Effector CD8-positive, alpha-beta T cell (primary cell): ENCODE measurements at places on chromosomes 3 and 15.

- DNase-seq = no peak
Observed at GRCh38 chr3:27573138-27573537, 89.0 kb upstream of the SLC4A7 start.

- no peak for DNase-seq
Observed at GRCh38 chr15:39157882-39158281, 423.0 kb upstream of the THBS1 start.

- DNase-seq = no peak
Observed at GRCh38 chr3:172287937-172288477, 160.2 kb downstream of the GHSR start.

DNA sequence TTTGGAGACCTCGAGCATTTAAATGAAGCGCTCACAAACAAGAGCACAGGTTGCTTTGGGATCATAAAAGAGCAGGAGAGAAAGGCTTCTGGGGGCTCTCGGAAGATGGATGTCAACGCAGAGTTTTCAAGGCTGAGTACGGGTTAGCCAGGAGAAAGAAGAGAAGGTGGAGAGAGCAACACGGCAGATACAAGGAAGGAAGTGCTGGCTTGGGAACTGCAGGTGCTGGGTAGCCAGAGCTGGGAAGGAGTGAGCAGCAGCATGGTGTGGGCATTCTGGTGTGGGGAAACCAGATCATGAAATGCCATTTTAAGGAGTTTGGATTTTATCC, 580 bp upstream of the RUBCN start:
- DNase-seq = no peak

- no peak for DNase-seq
Observed at GRCh38 chr15:73397461-73397860, 28.7 kb upstream of the HCN4 start.

- no peak for DNase-seq
Observed at GRCh38 chr15:58771621-58772250, 634 bp downstream of the MINDY2 start.

DNA sequence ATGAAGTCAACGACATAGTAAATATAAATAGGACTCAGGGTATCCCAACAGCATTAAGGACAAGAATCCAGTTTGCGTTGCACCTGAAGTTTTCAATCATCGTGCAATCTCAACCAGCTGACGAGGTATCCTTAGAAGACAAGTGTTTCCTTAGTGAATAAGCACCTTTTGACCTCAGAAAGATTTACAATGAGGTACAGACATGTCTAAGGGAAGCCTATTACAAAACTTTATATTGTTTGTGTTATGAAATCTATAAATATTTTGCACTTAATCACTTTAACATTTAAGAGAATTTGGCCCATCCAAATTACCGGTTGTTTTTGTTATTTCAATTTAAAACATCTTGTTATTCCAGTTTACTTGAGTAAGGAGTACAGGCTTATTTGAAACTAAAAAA, 64.9 kb upstream of the PRICKLE2 start:
- DNase-seq = no peak

DNA sequence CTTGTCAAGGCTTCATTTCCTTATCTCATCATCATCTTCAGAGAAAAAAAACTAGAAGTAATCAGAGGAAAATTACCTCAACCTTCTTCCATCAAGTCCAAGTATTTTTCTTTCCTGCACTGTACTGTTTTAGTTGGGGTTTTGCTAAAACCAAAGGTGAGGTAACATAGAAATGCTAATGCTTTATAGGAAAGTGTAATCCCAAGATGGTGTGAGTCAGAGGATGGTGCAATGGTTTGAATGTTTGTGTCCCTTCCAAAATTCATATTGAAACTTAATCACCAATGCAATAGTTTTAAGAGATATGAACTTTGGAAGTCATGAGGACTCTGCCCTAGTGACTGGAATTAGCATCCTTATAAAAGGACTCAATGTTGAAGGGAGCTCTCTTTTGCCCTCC, 79.5 kb downstream of the KBTBD8 start:
- DNase-seq = no peak

DNA sequence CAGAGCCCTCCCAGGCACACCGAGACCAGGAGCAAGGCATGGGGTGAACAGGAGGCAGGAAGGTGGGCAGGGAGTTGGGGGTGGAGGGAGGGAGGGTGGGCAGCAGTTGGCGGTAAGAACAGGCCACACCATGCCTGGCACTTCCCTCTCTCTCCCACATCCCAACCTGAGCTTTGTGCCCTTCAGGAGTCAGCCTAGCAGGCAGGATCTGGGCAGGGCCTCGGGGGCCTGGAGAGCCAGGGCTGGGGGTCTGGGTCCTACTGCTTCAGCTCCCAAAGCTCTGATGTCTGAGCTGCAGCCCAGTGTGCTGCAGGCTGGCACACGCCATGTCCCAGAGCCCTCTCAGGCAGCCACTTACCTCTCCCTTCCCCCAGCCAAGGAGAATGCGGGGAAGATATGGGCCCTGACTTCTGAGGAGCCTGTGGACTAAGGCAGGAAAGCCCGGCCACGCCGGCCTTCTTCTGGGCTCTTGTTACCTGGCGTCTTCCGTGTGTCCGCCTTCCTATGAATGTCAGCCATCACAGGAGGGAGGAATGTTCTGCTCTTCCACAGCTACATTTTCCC, 2.9 kb upstream of the MYL3 start:
- DNase-seq = no peak

- no peak for DNase-seq
Observed at GRCh38 chr3:171168086-171168485, 141.6 kb upstream of the SLC2A2 start.

DNA sequence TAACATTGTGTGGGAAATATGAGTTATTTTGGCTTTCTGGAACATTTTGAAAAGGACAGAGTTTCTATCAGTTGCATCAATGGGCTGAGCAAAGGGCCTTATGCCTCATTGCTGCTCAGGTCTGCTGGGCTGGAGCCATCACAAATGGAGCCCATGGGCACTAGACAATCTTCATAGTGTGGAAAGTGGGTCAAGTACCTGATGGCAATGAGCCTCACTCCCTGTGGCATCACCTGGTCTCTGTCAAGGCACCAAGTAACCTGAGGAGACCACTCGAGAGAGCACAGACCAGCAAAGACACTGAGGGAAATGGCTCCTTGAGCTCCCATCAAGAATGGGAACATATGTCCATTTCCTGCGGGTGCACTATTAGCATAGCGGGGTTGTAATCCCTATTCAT, 96.7 kb upstream of the PPP2R3A start:
- no peak for DNase-seq

DNA sequence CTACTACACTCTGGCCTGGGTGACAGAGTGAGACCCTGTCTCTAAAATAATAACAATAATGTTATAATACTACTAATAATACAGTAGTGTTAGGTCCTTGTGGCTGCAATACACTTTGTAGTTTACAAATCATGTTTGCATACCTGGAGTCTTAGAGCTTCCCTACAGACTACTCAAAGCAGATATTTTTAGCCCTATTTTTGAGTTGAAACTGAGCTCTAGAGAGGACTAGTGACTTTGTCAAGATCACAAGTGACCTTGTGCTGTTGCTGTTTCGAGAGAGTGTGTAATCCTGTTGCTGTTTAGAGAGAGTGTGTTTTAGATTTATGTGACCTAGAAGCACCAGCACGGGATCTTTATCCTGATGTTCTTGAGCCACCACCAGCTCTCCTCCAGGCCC, 105.3 kb upstream of the RNU6-1 start:
- no peak for DNase-seq

DNA sequence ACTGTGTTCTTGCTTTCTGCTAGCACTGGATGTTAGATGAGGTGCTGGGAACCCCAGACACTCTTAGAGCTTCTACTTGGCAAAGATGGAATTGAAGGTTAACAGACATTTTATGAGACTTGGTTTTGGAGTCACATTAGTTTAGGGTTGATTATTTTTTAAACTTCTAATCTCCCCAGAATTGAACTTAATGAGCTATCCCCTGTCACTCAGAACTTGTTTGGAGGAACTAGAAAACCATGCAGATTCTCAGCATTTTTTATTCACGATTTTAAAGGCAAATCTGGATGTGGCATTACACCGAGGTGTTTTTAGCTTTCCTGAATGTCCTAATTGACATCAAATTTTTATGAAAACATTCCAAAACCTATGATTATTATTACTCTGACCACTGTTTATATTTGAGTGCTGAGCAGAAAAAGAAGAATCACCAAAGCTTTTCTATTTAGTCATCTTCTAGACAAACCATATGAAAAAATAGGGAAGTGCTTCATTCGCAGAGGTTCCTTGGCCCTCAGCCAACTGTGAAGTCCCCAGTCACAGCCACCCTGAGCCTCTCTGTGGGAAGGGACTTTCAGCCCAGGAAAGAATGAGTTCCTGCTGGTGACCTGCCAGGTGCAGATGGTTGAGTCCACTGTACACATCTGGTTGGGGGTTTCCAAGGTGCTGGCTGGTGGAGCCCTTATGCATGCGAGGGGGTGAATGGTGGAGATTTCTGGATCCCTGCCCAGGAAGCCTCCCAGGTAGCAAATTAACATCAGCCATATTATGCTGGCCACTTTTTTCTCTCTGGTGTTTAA, 196.0 kb upstream of the TOPAZ1 start:
- DNase-seq = no peak

- DNase-seq = no peak
Observed at GRCh38 chr15:55362641-55363040, 43.6 kb downstream of the PIGB start.

DNA sequence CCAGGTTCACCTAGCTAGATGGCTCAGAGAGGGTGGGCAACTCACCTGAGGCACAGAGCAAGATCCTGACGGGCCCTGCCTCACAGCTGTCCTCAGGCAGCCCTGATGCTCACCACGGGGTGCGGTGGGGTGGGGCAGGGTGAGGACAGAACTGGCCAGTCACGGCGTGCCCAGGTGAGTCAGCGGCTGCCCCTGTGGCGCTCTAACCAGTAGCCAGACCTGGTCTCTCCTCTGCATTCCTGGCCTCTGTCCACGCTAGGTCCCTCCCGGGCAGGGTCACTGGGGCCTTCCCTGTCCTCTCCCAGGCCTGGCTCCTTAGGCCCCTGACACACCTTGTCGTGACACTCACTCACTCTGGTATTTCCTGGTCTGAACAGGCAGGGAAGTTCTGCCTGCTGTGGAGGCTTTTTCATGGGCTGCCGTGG, 901 bp downstream of the ALS2CL start:
- no peak for DNase-seq

DNA sequence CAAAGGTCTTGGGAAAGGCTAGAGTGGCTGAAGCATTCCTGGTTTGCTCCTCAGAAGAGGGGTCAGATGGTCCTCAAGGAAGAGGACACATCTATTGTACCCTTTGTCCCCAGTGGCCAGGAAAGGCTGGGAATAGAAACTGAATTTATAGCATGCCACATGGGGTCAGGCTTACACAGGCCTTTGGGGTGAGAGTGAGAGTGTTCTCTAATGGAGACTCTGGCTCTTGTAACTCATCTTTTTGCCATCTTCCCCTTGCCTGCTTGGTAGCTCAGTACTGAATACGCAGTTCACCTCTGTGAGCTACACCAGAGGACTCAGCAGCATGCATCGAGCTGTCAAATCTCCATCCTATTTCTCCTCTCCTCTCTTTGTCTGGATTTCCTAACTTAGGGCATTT, 87.5 kb downstream of the ATP2B2 start:
- DNase-seq = no peak

GRCh38 chr15:84099181-84099580, 136.4 kb upstream of the GOLGA6L4 start:
- no peak for DNase-seq

DNA sequence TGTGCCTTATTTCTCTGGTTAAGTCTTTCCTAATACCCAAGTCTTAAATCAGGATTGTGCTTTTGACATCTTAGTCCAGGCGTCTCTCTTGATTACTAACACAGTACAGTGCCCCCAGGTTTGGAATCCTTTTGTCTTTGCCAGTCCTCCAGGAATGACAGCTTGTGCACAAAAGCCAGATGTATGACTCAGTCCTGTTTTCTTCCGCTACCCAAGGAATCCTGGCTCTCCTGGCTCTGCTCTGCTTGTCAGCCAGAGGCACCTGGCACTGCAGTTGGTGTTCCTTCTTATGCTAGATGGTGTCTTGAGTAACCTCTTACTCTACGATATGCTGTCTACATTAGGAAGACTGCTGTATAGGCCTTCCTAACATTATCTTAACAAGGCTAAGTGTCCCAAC, 728.2 kb upstream of the NECTIN3 start:
- no peak for DNase-seq

DNA sequence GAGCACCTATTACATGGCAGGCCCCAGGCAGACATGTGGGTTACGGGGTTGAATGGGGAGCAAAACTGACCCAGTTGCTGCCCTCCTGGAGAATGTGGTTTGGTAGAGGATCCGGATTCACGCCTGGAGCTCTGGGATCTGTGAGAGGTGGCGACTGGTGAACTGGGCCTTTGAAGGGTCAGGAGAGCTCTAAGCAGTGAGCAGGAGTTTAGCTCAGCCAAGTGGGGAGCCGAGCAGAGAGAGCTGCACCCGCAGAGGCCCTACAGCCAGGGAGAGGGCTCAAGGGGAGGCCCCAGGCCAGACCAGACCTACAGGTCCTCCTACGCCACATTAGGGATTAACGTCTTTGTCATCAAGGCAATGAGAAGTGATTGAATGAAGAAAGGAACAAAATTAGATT, 179.8 kb upstream of the TLE3 start:
- no peak for DNase-seq

GRCh38 chr3:129014793-129015345, 13.8 kb downstream of the EFCC1 start:
- DNase-seq = no peak

DNA sequence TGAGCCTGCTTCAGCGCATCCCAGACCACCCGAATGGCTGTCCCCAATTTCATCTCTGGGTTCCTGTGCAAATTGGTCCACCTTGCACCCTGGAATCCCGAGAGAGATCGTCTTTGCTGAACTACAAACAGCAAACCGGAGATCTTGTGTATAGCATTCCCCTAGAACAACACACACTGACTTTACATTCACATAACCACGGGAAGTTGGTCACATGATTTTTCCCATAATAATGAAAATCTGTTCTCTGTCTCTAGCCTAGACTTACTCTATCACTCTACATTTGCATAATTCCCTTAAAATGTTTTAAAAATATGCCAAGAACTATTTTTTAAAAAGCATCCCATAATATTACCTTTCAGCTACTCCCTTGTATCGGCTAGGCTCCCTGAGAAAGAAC, 34.6 kb downstream of the CTSH start:
- no peak for DNase-seq

DNA sequence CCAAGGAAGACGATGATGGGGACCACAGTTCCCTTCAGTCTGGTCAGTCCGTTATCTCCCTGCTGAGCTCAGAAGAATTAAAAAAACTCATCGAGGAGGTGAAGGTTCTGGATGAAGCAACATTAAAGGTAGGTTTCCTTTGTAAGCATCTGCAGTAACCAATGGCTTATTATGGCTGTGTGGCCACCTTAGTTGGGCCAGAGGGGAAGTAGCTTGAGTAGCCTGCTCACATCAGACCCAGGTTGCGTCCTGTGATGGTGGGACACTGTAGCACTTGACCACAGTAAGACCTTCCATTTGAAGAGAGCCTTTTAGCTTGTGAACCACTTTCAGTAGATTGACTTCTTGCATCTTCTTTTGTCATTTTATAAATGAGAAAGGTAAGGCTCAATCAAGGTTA, 22.6 kb downstream of the STARD5 start:
- DNase-seq = no peak

DNA sequence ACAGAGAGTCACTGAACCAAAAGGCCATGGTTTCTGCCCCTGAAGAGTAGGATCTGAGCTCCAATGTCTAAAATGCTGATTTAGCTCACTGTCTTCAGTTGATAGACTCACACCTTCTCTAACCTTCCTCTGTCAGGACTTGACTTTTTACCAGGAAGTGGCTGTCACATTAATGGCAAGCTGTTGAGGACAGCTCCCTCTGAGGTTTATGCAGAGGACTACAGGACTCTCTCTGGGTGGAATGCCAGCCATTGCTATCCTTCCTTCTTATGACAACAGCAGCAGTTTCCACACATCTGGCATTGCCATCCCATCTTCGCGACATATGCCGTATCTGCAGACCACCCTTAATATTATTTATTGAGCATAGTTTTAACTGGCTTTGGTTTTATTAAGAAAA, 103.8 kb upstream of the PRICKLE2 start:
- DNase-seq = no peak
